ENCODE measurements at places on chromosomes 13 and 19. TPM values are rescaled to one million over a fixed set of nuclear protein-coding genes. Genes with fewer than 3 reads are reported as not detected.

Gene ZNF793
- total RNA-seq: not detected

Gene ZNF274
- 15.4 TPM for total RNA-seq

Gene LILRA1
- total RNA-seq: not detected

Gene VWA8
- total RNA-seq: 10.0 TPM

- DNase-seq: no peak
Observed at GRCh38 chr13:112903606-112904195, 65.3 kb upstream of the MCF2L start.

- DNase-seq: no peak
Observed at GRCh38 chr13:24165746-24166145, 5.2 kb downstream of the SPATA13 start.

- no peak for DNase-seq
Observed at GRCh38 chr19:3389876-3390371, 23.5 kb downstream of the NFIC start.

- DNase-seq: no peak
Observed at GRCh38 chr19:41863209-41863931, 3.3 kb downstream of the RPS19 start.

DNA sequence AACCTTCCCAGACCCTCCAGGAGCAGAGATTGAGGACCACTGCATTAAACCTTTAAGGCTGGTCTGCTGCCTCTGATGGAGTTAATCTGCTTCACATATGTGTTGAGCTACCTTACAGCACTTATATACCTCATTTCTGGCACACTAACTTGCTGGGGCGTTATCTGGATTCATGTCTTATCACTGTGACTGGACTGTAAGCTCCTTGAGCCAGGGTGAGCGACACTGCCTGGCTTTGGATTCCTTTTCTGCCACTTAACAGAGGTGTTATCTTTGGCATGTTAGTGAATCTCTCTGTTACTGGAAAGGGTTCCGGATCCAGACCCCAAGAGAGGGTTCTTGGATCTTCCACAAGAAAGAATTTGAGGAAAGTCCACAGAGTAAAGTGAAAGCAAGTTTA is 69.8 kb upstream of the RGCC start:
- DNase-seq: no peak

DNA sequence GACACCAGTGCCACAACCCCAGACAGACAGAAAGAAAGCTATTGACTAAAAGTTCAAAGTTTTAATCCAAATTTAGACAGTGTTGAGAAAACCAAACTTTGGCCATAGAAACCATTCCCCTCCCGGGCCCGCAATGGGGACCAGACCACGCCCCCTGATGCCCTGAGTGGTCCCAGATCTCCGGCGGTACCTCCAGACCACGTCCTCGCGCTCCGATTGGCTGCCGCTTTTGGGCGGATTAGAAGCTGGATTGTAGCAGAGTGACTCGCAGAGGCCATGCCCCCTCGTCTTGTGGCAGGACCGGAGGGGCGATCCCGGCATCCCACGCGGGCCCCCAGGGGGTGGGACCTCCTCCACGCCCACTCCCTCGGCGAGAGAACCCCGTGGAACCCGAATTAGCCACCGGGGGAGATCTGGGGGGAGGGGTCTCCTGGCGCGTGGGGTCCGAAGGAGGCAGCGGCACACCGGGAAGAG is 797 bp upstream of the HSD17B14 start:
- DNase-seq: peak; percentile 82

- DNase-seq: peak; percentile 76
Observed at GRCh38 chr19:2549701-2550191, 73.8 kb downstream of the GADD45B start.

DNA sequence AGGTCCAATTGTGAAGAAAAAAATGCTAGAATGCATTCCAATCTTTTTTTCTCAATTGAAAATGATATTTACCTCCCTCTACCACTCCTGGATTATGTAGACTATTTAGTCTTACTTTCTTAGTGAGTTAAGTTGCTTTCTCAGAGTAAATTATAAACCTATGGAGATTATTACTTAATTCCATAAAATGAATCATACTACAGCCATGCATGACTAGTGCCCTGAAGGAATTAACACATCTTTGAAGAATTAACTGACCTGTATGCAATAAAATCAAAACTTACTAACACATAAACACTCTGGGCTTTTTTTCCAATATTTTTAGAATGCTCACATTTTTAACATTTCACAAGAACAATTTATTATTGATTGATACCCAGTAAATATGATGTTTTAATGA is 379.4 kb upstream of the DACH1 start:
- peak; percentile 14 for DNase-seq

GRCh38 chr19:1857648-1858326 is 5.6 kb downstream of the KLF16 start:
- no peak for DNase-seq

- peak; percentile 97 for DNase-seq
Observed at GRCh38 chr13:103883164-103883563, 816.9 kb upstream of the SLC10A2 start.

- no peak for DNase-seq
Observed at GRCh38 chr19:58569191-58569942, 3.8 kb downstream of the MZF1 start.

GRCh38 chr19:32313569-32314265 is 31.7 kb upstream of the ZNF507 start:
- no peak for DNase-seq

DNA sequence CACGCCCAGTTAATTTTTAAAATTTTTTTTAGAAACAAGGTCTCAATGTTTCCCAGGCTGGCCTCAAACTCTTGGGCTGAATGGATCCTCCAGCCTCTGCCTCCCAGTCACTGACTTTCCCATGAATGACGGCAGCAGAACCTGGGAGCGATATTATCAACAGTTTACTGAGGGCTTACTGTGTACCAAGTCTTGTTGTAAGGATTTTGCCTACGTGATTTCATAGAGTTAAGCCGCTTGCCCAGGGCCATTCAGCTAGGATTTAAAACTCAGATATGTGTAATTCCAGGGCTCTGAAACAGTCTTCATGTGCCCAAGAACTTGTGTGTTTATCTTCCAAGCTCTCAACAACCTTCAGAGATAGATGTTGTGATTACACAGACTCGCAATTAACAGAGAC is 6.0 kb upstream of the KXD1 start:
- DNase-seq: no peak
